Activated naive CD4-positive, alpha-beta T cell treated with anti-CD3 and anti-CD28 coated beads, Interleukin-2, amount 50 U/mL, for 72 hours (primary cell): ENCODE measurements at places on chromosomes 7 and 10. TPM values are rescaled to one million over a fixed set of nuclear protein-coding genes. Genes with fewer than 3 reads are reported as not detected.

TRDMT1 gene
- 9.4 TPM for total RNA-seq

MSMB gene
- not detected for total RNA-seq

NPTX2 gene
- total RNA-seq, result not detected

DGKB gene
- total RNA-seq, result not detected

ATRNL1 gene
- not detected for total RNA-seq

COBL gene
- total RNA-seq, result not detected

PHKG1 gene
- 9.4 TPM for total RNA-seq

DNAJC30 gene
- 3.7 TPM for total RNA-seq

GPC2 gene
- 18.9 TPM for total RNA-seq

SLC18A3 gene
- not detected for total RNA-seq

HTR7 gene
- not detected for total RNA-seq

LANCL2 gene
- 11.7 TPM for total RNA-seq

CTBP2 gene
- total RNA-seq, result 1.2 TPM

MMRN2 gene
- total RNA-seq, result not detected

PTF1A gene
- total RNA-seq, result not detected

HTR5A gene
- not detected for total RNA-seq

HSPA12A gene
- not detected for total RNA-seq

PHTF2 gene
- total RNA-seq, result 31.1 TPM

GDF2 gene
- total RNA-seq, result not detected

AKR1C2 gene
- total RNA-seq, result not detected

RHOBTB1 gene
- not detected for total RNA-seq

TRIM73 gene
- total RNA-seq, result 3.9 TPM

ADCY1 gene
- 1.9 TPM for total RNA-seq

ALOX5 gene
- 0.68 TPM for total RNA-seq
